ENCODE measurements at places on chromosomes 5 and 9. TPM values are rescaled to one million over a fixed set of nuclear protein-coding genes. Genes with fewer than 3 reads are reported as not detected.

DNA sequence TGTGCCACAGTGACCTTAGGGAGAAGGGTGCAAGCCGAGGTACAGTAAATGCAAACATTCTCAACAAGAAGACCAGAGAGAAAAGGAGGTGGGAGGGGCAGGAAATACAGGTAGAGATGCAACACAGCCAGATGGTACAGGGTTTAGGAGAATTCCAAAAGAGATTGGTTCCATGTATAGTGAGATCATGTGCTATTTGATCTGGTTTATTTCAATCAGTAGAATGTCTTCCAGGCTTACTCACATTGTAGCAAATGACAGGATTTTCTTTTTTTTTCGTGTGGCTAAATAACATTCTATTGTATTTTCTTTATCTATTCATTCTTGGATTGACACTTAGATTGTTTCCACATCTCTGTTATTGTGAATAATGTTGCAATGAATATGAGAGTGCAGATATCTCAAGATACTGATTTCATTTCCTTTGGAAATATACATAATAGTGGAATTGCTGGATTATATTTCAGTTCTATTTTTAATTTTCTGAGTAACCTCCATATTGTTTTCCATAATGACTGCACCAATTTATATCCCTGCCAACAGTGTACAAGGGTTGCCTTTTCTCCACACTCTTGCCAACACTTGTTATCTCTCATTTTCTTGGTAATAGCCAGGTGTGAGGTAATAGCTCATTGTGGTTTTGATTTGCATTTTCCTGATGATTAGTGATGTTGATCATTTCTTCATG is 107.8 kb upstream of the GAS1 start:
- no peak overlapping the region for H3K27ac ChIP-seq
- H3K27me3 ChIP-seq = no peaks in the 10 kb centered on the region
- H3K4me1 ChIP-seq = no peaks in the 10 kb centered on the region
- H3K4me3 ChIP-seq = no peak overlapping the region
- DNase-seq = no peak
- no peaks in the 10 kb centered on the region for H3K36me3 ChIP-seq

DNA sequence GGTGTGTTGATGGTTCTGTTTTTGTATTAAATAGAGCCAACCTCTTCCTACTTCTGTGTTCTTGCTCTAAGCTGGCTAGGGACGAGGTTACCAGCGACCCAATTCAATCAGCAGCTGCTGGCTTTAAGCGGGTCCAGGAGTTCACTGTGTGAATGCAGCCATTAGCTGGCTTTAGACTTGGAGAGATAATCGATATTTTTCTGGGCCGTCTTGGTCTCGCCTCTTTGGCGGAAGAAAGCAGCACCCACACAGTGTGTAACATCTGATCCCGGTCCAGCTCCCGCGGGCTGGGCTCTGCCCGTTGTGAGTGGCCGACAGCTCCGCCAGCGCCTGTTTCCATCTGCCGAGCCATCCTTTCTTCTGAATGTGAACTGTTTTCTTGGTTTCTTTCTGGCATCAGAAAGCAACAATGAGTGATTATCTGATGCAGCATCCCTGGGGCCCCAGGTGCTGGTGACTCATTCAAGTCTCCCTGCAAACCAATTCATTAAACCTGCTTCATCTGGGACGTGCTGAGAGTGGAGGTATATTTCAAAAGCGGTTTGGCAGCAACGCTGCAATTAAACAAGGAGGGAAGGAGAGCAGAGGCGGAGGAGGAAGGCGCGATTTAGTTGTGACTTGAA is 90.8 kb upstream of the IRX4 start:
- H3K27me3 ChIP-seq = peaks cover 5% of the 10 kb centered on the region
- no peak overlapping the region for H3K27ac ChIP-seq
- H3K36me3 ChIP-seq = no peaks in the 10 kb centered on the region
- no peak overlapping the region for H3K4me3 ChIP-seq

DNA sequence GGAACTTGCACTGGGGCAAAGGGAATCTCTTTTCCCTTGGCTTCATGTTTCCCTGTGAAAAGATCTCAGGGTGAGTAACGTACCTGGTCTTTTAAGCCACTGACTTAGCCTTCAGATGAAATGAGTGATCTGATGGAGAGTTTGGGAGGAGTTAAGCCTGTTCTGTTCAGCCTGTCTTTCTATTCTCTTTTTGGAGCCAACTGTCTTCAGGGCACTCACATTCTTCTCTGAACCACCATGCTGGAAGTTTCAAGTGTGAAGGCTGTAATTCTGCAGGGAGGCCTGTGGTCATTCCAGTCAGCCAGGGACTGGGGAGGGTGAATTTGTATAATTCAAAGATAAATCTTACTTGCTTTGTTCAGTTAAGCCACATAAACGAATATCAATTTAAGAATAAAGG is 722.2 kb upstream of the SEMA6A start:
- no peaks in the 10 kb centered on the region for H3K27me3 ChIP-seq
- H3K4me1 ChIP-seq = no peaks in the 10 kb centered on the region
- no peak for DNase-seq
- no peak overlapping the region for H3K27ac ChIP-seq

PTGER4 gene
- 356 TPM for total RNA-seq

CCL27 gene
- total RNA-seq = not detected

DNA sequence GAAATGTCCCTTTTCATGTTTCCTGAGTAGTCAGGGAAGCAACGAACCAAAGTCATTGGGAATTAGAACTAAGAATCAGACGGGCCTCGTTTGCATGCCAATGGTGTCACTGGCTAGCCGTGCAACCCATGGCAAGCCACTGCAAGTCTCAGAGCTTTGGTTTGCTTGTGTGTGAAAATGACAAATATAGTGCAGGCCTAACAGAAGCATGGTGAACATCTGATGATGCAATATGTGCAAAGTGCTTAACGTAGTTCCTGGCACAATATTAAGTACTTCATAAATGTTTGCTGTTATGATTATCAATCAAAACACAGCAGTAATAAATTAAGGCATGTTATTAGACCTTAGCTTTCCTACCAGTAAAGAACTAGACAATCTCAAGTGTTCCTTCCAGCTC is 118.0 kb upstream of the TRIM32 start:
- DNase-seq = no peak
- no peak overlapping the region for H3K27ac ChIP-seq
- no peaks in the 10 kb centered on the region for H3K36me3 ChIP-seq

DNA sequence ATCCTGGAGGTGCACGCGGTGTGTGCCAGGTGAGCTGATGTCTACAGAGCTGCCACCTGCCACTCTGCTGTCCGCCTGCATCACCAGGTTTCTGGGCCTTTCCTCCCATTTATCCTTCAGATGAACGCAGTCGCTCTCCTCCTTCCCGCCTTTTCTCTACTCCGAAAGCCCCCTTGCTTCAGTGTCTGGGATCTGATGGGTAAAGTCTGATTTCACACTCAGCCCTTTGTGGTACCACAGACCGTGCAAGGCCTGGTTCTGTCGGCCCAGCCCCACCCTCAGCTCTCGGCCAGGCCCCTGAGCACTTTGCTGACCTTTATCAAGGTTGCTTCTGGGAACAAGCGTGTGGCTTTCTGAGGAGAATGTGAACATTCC is 32.5 kb downstream of the GLT6D1 start:
- peaks cover 4% of the 10 kb centered on the region for H3K27me3 ChIP-seq
- H3K4me1 ChIP-seq = peaks cover 5% of the 10 kb centered on the region
- no peak for DNase-seq
- H3K4me3 ChIP-seq = no peak overlapping the region
- no peaks in the 10 kb centered on the region for H3K36me3 ChIP-seq
- no peak overlapping the region for H3K27ac ChIP-seq

DNA sequence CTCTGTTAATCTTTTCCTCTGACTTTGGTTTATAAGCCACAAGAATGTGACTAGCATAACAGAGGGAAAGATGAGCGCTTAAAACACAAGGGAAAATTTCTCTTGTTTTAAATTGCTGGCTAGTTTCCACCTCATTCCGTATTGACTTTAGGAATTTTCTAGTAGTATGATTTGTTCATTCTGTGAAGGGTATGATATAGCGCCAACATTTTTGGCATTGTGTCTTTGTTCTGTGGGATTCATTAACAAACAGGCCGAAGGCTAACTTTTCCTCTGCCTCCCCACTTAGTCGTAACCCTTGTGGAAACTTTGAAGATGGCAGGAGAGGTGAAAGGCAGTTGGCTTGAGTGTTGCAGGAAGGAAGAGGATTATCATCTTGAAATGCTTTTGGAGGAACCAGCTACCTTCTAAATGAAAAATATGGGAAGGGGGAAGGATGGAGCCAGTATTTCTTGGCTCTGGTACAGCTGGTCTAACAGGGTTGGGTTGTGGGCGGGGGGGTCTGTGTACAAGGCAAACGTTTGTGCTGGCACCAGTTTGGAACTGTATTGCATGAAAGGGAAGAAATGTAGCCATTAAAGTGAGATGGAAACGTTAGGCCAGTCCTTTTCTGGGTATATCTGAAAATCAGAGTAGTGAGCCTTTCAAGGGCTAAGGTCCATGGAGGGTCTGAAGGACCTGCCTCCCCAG is 21.5 kb upstream of the DMRT2 start:
- H3K36me3 ChIP-seq = no peaks in the 10 kb centered on the region
- H3K27ac ChIP-seq = no peak overlapping the region
- peaks cover 30% of the 10 kb centered on the region for H3K27me3 ChIP-seq

SH3TC2 gene
- not detected for total RNA-seq

GRIA1 gene
- not detected for total RNA-seq

DNA sequence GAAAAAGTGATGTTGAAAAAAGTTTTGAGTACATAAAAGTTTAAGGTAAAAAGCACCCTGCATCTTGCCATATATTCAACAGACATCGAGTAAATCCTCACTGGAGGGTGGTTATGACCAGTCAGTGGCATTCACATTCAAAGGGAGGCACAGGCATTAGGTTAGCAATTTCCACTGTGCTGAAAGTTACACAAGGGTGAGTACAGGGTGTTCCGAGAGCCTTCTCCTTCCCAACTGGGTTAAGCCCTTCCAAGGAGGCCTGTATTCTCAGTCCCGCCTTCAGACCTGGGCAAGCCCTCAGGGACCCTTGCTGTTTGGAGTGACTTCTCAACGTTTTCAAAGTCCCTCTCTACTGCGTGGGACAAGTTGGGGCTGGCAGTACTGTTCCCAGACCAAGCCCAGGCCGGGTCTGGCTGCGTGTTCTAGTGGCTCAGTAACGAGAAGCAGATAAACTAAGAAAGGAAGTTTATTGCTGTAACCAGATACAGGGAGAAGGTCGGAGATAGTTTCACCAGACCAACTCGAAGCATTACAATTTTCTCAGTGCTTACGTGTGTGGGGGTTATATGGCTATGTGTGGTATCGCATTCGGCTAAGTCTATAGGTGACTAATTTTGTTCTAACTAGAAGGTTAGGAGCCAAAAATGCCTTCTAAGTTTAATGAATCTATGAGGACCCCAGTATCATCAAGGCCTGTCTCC is 13.0 kb upstream of the SETX start:
- no peaks in the 10 kb centered on the region for H3K36me3 ChIP-seq
- DNase-seq = no peak
- peaks cover 4% of the 10 kb centered on the region for H3K4me1 ChIP-seq
- H3K27me3 ChIP-seq = no peaks in the 10 kb centered on the region
- H3K4me3 ChIP-seq = no peak overlapping the region

MEF2C gene
- total RNA-seq = 0.87 TPM

SLC28A3 gene
- total RNA-seq = not detected

- H3K4me1 ChIP-seq = peaks cover 12% of the 10 kb centered on the region
- DNase-seq = peak; percentile 79
- H3K4me3 ChIP-seq = no peak overlapping the region
Observed at GRCh38 chr9:92133949-92134604, 18.9 kb upstream of the SPTLC1 start.

GRCh38 chr5:113043491-113043931 is 66.9 kb downstream of the DCP2 start:
- no peak overlapping the region for H3K4me3 ChIP-seq
- no peak overlapping the region for H3K27ac ChIP-seq

TRIO gene
- total RNA-seq = 4.1 TPM

Measured in CD4-positive, alpha-beta T cell (primary cell).